ENCODE measurements at places on chromosomes 7 and 10.
A peak's percentile ranks its signal among the peaks of the same experiment; 100 is the strongest.

GRCh38 chr7:143979998-143980397 is 20.1 kb upstream of the OR6B1 start:
- no peak for DNase-seq

DNA sequence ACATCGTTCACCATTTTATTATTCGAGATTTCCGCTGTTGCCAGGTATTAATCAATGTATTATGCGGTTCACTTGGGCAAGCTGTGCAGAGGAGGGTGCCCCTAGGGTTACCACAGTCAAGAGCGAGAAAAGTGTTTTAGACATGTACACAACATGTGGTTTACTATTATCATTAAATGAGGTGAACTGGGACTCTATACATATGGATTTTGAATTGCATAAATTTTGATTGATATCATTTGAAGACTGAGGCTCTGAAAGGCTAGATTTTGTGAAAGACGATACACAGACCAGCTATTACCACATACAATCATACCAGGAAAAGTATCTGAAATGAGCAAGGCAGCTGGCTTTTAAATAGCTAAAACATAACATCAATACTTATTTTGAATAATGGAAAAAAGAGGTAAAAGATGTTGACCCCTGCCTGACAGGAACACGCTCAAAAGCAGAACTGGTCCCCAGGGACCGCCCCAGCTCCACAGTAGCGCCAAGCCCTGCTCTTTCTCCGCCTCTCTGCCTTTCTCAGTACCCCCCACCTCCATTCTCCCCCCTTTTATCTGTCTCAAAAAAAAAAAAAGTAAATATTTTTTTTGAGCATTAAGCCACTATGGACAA is 413.4 kb upstream of the MKI67 start:
- no peak for DNase-seq

- DNase-seq = no peak
These were observed 40.9 kb downstream of the ARL5B start for GRCh38 chr10:18699849-18700840.

DNA sequence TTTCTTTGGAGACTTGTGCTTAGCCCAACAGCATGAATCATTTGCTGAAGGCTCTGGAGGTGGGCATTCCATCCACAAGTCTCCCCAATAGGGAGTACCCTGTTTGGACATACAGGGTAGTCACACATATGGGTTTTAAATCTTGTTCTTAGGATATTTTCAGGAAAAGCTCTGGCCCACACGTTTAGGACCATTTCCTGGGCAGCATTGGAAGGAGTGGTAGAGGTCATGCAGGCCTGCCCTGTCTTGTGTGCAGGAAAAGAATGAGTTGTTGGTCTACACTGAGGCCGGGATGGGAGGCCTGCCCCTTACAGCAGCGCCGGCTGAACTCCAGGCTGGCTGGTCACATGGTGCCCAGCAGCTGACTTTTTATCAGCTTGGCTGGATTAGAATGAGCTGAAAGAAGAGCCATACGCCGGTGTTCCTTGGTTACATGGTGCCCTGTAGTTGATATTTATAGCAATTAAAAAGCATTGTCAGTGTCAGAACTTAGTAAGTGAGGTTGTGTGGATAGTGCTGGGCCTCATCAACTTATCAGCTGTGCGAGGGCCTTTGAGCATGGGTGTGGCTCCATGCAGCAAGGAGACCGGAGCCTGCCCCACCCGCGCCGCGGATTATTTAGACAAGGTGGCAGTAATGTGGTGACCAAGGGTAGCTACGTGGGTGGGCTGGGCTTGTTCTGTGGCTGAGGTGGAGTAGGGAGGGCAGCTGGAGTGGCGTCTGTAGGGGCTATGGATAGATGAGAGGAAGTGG is 28.6 kb downstream of the OGDH start:
- peak; percentile 58 for DNase-seq

DNA sequence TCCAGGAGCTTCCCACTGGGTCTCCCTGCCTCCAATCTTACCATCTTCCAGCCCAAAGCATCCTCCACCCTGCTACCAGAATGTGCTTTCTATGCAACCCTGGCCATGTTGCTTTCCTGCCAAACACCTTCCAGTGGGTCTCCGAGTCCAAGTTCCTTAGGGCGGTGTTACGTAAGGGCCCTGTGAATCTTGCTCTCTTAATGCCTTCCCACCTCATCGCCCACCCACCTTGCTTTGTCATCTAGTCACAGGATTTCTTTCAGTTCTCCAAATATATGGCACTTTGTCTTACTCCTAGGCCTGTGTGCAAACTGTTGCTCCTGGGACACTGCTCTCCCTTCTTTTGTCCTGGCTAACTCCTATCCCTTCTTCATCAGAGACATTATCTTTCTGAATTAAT is 344.5 kb downstream of the RPS24 start:
- no peak for DNase-seq

DNA sequence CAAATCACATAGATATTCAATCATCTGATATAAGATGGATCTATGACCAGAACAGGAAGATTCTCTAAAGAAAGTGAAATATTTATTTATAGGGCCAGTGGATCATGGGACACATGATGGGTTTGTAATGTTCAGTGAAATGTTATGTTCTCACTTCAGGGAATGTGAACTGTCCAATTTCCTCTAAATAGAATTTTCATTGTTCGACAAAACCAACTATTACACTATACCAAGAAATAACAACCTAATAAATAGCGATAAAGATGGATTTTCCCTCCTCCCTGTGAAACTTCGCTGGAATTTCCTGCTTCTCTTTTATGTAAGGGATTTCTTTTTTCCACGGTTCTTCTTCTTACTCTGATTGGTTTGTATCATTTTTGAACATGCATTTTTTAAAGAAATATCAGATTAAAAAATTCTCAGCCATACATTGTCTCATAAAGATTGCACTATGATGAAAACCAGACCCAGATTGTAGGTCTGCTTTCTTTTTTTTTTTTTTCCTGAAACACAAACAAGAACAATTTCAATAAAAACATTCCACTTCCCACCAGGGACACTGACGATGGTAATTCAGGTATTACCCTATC is 139.8 kb upstream of the ZEB1 start:
- no peak for DNase-seq

DNA sequence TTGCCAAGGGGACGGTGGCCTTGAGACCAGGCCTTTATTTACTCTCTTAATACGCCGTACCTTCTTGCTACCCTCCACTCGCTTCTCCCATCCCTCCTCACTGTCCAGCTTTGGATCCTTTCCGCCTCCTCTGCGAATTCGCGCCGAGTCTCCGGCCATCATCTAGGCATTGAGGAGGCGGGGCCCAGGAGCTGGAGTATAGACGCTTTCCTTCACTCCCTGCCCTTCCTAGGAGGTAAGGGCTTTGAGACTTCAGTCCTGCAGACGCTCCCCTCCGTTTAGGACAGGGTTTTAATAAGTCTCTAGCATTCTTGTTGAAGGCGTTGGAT is 538 bp downstream of the TFAM start:
- peak; percentile 8 for DNase-seq

All from CD4-positive, alpha-beta T cell treated with Interleukin-15 for 4 hours (primary cell).